ENCODE measurements at places on chromosomes 6 and 20.

DNA sequence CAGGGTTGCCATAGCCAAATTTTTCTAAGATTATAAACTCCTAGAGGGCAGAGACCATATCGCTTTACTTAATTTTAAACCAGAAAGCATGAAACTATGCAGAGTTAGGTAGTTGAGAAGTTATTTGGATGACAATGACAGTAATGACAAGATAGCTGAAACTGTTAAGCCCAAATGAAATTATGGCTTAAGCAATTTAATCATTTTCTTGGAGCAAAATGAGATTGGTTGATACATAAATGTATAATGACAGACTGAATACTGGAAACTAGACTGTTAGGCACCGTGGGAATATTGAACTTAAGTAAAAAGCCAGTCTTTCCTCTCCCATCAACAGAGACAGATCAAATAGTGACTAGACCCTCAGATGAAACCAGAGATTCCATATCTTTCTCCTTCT, 670.3 kb upstream of the NRSN1 start:
- no peaks in the 10 kb centered on the region for H3K36me3 ChIP-seq
- no peaks in the 10 kb centered on the region for H3K27me3 ChIP-seq
- H3K4me3 ChIP-seq: no peak overlapping the region

- peaks cover 23% of the 10 kb centered on the region for H3K27me3 ChIP-seq
- no peak overlapping the region for H3K27ac ChIP-seq
- no peaks in the 10 kb centered on the region for H3K36me3 ChIP-seq
- no peak for DNase-seq
- peaks cover 6% of the 10 kb centered on the region for H3K4me1 ChIP-seq
Observed at GRCh38 chr20:62969179-62969760, 16.8 kb downstream of the SLC17A9 start.

DNA sequence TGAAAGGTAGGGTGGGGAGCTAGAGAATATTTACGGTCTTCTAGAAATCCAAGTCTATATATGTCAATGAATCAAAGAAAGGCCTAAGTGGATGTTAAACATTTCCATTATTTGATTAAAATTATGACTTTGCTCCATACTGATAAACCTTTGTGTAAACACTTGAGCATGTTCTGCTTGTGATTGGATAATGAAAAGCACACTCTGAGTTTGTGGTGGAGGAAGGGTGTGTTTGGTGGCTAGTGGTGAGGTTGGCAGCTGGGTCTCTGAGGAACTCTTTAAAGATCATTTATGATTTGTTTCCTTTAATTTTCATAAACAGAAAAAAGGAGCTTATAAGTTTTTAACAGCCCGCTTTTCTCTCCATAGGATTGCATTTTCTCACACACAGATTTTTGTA, 84.7 kb downstream of the RFPL4B start:
- H3K4me3 ChIP-seq: no peak overlapping the region
- no peak for DNase-seq
- no peaks in the 10 kb centered on the region for H3K36me3 ChIP-seq
- H3K27me3 ChIP-seq: no peaks in the 10 kb centered on the region
- H3K27ac ChIP-seq: no peak overlapping the region

- H3K4me1 ChIP-seq: no peaks in the 10 kb centered on the region
- H3K27ac ChIP-seq: no peak overlapping the region
- peak; percentile 87 for DNase-seq
- H3K4me3 ChIP-seq: no peak overlapping the region
Observed at GRCh38 chr6:4210629-4211419, 75.4 kb upstream of the ECI2 start.

- no peaks in the 10 kb centered on the region for H3K27me3 ChIP-seq
- no peak for DNase-seq
- H3K4me1 ChIP-seq: no peaks in the 10 kb centered on the region
- H3K27ac ChIP-seq: no peak overlapping the region
- H3K36me3 ChIP-seq: no peaks in the 10 kb centered on the region
Observed at GRCh38 chr20:54324041-54324440, 116.2 kb downstream of the PFDN4 start.

DNA sequence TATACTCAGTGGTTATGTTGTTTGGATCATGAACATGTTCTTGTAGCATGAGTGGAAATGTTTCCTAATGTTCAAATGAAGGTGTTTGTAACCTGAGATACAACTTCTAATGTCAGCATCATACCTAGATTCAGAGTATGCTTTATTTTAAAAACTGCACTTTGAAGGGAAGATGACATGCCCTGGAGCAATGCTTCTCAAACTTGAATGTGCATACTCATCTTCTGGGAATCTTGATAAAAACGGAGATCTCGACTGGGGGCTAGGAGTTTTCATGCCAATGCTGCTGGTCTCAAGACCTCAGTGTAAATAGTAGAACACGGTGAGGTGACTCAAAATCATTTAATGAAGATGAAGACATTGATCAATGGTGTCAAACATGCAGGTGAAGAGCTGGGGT, 440.0 kb upstream of the NOX3 start:
- no peak overlapping the region for H3K4me3 ChIP-seq
- peaks cover 9% of the 10 kb centered on the region for H3K4me1 ChIP-seq
- H3K27me3 ChIP-seq: no peaks in the 10 kb centered on the region

GRCh38 chr6:2353412-2354137, 108.2 kb upstream of the GMDS start:
- no peaks in the 10 kb centered on the region for H3K27me3 ChIP-seq
- H3K4me1 ChIP-seq: no peaks in the 10 kb centered on the region
- H3K36me3 ChIP-seq: no peaks in the 10 kb centered on the region

DNA sequence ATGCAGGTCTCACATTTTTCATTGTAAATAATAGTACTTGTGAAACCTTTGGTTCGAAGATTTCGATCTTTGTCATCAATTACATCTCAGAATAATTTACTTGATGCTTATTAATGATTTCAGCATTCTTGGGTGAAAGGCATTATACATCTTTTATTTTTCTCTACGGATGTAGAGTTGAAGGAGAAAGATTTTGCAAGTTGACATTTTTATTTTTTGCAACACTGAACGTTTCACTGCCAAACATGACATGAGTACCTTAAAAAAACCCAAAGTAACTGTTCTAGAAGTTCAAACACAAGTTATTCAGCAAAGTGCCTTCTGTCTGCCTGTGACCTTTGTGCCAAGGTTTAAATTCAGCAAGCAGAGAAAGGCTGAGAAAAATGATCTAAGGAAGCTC, 97.3 kb upstream of the SGK1 start:
- no peaks in the 10 kb centered on the region for H3K4me1 ChIP-seq
- H3K27me3 ChIP-seq: no peaks in the 10 kb centered on the region
- H3K36me3 ChIP-seq: no peaks in the 10 kb centered on the region
- no peak for DNase-seq
- no peak overlapping the region for H3K4me3 ChIP-seq

DNA sequence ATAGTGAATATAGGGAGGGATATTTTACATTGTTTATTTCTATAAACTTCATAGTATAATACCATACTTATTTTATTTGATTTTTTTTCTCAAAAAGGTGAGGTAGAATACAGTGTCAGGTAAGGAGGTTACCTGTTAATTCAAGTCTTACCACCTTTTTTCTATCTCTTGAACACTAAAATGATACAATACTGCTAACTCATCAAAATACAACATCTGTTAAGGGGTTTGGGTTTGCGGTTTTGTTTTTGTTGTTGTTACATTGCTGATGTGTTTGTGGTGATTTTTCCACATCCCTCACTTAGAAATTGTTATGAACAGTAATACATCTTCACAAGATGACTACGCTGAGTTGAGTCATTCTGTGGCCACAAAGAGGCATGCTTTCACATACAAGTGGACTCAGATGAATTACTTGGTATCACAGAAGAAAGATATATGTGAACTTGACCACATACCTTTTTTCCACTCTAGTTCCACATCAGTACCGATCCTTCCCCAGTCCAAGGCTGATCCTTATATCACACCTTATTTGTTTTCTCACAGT, 139.4 kb upstream of the ID4 start:
- H3K4me3 ChIP-seq: no peak overlapping the region
- H3K4me1 ChIP-seq: 0 out of 2 replicates have a peak, but pooled peaks cover 6% of the 10 kb centered on the region
- DNase-seq: no peak
- no peak overlapping the region for H3K27ac ChIP-seq
- no peaks in the 10 kb centered on the region for H3K27me3 ChIP-seq
- H3K36me3 ChIP-seq: no peaks in the 10 kb centered on the region

DNA sequence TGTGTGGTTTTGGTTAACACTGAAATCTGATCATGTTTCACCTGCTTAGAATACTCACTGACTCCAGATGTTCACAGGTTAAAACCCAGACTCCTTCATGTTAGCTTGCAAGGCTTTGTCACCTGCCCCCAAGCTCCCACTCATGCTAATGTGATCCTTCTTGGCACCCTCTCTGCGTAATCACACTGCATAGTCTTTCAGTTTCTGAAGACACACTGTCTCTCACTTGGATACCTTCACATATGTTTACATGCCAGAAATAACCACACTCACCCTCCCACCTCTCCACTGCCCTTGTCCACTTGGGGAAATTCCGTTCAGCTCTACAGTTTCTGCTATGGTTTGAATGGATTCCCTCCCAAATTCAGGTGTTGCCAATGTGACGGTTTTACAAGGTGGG, 234.7 kb upstream of the SASH1 start:
- H3K4me3 ChIP-seq: no peak overlapping the region
- H3K27ac ChIP-seq: no peak overlapping the region
- H3K27me3 ChIP-seq: no peaks in the 10 kb centered on the region
- no peaks in the 10 kb centered on the region for H3K4me1 ChIP-seq
- DNase-seq: no peak
- H3K36me3 ChIP-seq: no peaks in the 10 kb centered on the region

- no peak overlapping the region for H3K4me3 ChIP-seq
- no peaks in the 10 kb centered on the region for H3K4me1 ChIP-seq
- no peak overlapping the region for H3K27ac ChIP-seq
- no peaks in the 10 kb centered on the region for H3K36me3 ChIP-seq
Observed at GRCh38 chr6:117169781-117170281, 95.5 kb upstream of the VGLL2 start.

DNA sequence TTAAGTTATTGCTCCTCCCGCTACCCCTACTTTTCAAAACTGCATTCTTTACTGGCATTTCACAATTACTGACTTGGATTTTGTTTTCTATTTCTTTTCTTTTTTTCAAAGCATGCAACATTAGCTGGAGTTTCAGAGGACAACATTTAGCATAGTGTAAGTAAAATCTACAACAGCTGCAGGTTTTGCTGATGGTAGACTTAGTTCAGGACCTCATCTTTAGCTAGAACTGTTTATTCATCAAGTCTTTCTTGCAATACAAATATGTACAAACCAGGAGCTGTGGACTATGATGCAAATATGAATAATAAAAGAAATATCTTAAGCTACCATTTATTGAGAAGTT, 728 bp upstream of the CEP162 start:
- no peaks in the 10 kb centered on the region for H3K4me1 ChIP-seq
- no peak for DNase-seq
- peak overlapping the region; percentile 100 for H3K4me3 ChIP-seq

DNA sequence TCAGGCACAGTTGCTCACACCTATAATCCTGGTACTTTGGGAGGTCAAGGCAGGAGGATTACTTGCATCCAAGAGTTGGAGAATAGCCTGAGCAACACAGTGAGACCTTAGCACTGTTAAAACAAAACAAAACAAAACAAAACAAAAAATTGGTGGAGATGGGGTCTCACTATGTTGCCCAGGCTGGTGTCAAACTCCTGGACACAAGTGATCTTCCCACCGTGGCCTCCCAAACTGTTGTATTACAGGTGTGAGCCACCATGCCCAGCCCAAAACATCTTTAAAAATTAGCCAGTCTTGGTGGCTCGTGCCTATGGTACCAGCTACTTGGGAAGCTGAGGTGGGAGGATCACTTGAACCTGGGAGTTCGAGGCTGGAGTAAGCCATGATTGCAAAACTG, 120.2 kb downstream of the GMDS start:
- no peak overlapping the region for H3K27ac ChIP-seq
- DNase-seq: no peak
- no peaks in the 10 kb centered on the region for H3K36me3 ChIP-seq
- no peaks in the 10 kb centered on the region for H3K4me1 ChIP-seq
- no peak overlapping the region for H3K4me3 ChIP-seq
- H3K27me3 ChIP-seq: no peaks in the 10 kb centered on the region

DNA sequence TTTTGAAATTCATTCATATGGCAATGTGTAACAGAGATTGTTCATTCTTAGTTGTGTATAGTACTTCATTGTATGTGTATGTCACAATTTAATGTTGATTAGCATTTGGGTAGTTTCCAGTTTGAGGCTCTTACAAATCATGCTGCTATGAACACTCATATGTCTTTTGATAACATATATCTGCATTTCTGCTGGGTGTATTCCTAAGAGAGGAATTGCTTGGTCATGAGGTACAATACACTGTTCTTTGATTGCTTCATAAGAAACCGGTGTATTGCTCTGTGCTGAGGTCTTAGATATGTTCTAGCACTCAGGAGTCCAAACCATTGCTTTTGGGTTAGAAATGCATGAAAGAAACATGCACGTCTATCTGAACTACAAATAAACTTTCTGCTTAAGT, 492.9 kb upstream of the JAG1 start:
- no peaks in the 10 kb centered on the region for H3K36me3 ChIP-seq
- H3K27ac ChIP-seq: no peak overlapping the region
- H3K4me3 ChIP-seq: no peak overlapping the region
- no peaks in the 10 kb centered on the region for H3K4me1 ChIP-seq
- DNase-seq: no peak

DNA sequence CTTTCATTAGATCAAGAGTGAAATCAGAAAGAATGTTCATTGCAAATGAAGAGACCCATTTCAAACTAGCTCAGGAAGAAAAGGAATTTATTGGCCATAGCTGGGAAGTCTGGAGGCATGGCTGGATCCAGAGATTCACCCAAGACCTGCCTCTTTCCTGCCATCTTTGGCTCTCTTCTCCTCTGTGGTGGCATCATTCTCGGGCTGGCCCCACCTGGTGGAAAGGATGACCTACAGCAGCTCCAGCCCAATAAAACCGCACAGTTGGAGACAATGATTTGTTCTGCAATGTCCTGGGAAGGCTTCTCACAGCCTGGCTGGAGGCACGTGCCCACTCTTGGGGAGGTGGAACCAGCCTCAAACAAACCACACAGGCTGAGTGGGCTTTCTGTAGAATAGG, 18.1 kb upstream of the FERMT1 start:
- DNase-seq: no peak
- H3K27me3 ChIP-seq: no peaks in the 10 kb centered on the region
- no peak overlapping the region for H3K4me3 ChIP-seq
- no peak overlapping the region for H3K27ac ChIP-seq
- no peaks in the 10 kb centered on the region for H3K4me1 ChIP-seq

GRCh38 chr6:137378090-137378369, 116.2 kb downstream of the OLIG3 start:
- no peaks in the 10 kb centered on the region for H3K4me1 ChIP-seq
- no peak overlapping the region for H3K27ac ChIP-seq
- H3K36me3 ChIP-seq: no peaks in the 10 kb centered on the region
- DNase-seq: no peak
- no peak overlapping the region for H3K4me3 ChIP-seq

GRCh38 chr6:170117111-170117972, 173.5 kb downstream of the DLL1 start:
- no peaks in the 10 kb centered on the region for H3K27me3 ChIP-seq
- no peaks in the 10 kb centered on the region for H3K4me1 ChIP-seq
- no peaks in the 10 kb centered on the region for H3K36me3 ChIP-seq
- H3K27ac ChIP-seq: no peak overlapping the region
- peak; percentile 35 for DNase-seq
